ENCODE measurements at places on chromosomes 13 and 19. TPM values are rescaled to one million over a fixed set of nuclear protein-coding genes. Genes with fewer than 3 reads are reported as not detected.

DNA sequence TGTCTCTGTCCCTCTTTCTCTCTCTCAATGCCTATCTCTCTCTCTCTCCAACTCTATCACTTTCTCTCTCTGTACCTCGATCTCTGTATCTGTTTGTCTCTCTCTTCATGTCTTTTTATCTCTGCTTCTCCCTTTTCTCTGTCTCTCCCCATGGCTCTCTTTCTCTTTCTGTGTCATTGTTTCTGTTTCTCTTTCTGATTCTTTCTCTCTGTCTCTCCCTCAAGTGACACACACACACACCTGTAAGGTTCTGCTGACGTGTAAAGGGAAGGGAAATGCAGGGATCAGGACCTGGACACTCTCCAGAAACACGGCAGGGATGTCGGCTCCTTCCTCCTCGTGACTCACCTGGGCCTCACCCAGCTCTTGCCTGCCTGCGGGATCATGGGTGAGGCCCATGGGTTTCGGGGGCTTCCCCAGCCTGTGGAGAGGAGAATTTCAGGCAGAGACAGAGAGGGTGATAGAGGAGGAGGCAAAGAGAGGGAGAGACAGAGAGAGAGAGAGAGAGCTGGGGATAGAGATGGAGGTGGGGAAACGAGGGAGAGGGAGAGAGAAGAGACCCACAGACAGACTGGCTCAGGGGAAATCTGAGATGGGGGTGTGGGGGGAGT is 5.4 kb upstream of the PLAUR start:
- no peak for DNase-seq

DNA sequence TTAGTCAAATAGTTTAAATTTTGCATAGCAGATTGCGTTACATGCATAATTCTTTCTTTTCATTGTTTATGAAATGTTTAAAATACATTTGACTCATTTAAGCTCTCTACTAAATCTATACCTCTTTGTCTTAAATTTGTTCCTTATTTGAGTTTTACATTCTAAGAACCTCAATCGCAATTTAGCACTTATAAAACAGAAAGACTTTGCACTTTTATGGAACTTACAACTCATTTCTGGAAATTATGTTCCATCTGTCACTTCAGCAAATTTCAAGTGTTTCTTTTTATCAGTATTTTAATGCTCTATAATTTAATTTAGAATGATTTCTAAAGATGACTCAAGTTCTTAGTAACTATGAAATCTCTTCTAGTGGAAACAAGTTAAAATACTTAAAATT is 1505.8 kb upstream of the SPRY2 start:
- DNase-seq: no peak

GRCh38 chr19:57946316-57946715 is 1.2 kb downstream of the ZNF256 start:
- no peak for DNase-seq

DNA sequence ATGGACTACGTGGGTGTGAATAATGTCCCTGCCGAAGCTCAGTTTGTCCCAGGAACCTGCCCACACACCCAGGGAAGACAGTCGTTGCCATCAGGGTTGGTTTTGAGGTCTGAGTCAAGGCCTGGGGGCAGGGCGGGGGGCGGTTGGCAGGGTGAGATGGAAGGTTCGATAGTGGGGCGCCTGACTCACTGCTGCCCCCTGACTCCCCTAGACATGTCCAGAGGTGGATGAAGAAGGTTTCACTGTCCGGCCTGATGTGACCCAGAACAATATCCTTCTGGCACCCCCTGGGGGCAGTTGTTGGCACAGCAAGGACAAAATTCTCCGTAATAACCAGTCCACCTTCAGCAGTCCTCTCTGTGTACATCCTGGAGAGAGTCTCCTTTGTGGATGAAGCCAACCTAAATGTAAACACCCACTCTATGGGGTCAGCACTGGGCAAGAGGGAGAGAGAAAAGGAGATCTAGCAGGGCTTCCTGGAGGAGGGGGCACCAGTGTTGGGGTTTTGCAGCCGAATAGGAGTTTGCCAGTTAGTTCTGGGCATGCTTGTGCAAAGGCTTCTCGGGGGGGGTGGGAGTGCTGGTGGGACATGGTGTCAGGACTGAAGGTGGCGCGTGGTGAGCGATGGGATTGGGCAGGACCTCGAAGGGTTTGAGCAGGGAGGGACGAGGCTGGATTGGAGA is 19.6 kb upstream of the B3GNT3 start:
- no peak for DNase-seq

GRCh38 chr13:25227690-25228089 is 55.6 kb upstream of the AMER2 start:
- DNase-seq: no peak

DNA sequence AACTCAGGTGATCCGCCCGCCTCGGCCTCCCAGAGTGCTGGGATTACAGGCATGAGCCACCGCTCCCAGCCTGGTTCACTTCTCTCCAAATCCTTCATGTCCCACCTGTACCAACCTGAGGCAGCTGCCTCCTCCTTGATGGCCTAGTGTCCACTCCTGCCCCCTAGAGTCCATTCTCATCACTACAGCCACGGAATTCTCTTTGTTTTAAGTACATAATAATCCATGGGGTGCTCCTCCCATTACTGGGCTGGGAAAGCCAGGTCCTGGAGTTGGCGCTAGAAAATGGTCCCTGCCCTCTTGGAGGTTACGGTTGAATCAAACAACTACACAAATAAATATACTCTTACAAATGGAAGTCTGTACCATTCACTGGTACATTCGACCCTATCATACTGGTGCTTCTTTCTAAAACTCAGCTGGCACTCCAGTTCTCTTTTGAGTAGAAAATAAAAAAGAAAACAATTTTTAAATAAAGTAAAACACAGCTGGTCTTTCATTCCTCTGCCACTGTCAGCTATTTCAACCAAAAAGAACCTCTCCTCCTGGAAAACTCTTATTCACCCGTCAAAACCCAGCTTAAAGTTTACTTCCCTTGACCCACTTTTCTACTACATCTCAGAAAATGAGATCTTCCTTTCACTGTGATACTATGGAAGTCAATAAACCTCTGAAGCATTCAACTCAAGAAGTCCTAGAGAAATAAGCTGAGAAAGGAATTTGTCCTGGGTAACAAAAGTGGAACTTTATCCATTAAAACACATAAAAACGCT is 22.4 kb upstream of the ARHGEF18 start:
- DNase-seq: no peak

GRCh38 chr13:23744315-23744714 is 144.9 kb downstream of the MIPEP start:
- no peak for DNase-seq

DNA sequence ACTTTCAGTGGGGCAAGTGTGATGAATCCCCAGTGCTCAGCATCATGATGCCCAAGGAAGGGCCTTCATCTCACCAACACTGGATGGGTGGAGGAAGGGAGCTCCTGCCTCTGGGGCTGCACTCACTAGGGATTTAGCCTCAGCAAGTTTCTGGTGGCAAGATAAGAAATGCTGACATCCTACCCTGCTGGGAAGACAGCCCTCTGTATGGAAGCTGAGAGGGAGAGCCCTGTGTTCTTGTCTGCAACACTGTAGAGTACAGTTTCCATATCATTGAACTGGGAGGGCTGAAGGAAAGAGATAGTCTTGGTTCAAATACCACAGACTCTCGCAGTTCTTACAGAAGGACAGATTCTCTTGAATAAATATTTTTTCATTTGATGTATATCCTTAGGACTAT is 7.3 kb upstream of the ZNF460 start:
- DNase-seq: no peak

DNA sequence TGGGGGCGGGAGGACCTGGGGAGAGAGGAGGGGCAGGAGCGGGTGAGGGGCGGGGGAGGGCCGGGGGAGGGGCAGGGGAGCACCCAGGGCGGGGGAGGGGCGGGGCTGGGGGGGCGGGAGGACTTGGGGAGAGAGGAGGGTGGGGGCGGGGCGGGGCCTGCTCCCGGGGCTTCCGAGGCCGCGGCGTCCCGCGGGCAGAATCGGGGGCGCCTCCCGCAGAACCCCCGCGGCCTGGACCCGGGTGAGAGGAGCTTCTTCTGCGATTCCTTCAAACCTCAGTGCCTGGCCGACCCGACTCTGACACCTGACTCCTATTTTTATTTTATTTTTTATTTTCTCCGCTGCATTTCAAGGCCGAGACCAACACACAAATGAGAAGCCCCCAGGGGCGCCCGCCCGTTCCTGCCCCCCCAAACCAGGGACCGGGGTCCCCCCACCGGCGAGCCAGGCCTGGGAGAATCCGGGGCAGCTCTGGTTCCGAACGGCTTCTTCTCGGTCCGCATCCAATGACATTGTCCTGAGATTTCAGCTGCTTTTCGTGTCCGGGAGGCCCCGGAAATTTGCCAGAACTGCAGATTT is 470 bp upstream of the GRTP1 start:
- DNase-seq: peak; percentile 30

GRCh38 chr19:4711211-4711610 is 12.4 kb downstream of the DPP9 start:
- no peak for DNase-seq

- no peak for DNase-seq
These were observed 315.3 kb downstream of the EFNB2 start for GRCh38 chr13:106220211-106220610.

DNA sequence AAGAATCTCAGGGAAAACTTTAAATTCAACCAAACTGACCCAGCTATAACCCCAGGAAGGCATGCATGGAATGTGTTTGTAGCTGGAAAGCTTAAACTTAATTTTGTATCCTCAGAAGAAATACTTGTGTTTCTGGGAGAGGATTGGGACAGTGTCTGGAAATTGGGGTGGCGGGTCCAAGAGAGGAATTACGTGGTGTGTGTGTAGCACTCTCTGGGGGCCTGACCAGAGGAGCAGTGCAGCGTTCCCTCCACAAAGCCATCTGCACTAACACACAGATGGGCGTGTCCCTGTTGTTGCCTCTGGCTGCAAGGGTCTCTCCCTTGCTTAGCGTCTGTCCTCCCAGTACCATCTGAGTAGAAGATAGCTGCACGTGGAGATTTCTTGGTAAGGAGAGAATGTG is 6.4 kb downstream of the GARRE1 start:
- DNase-seq: peak; percentile 27

DNA sequence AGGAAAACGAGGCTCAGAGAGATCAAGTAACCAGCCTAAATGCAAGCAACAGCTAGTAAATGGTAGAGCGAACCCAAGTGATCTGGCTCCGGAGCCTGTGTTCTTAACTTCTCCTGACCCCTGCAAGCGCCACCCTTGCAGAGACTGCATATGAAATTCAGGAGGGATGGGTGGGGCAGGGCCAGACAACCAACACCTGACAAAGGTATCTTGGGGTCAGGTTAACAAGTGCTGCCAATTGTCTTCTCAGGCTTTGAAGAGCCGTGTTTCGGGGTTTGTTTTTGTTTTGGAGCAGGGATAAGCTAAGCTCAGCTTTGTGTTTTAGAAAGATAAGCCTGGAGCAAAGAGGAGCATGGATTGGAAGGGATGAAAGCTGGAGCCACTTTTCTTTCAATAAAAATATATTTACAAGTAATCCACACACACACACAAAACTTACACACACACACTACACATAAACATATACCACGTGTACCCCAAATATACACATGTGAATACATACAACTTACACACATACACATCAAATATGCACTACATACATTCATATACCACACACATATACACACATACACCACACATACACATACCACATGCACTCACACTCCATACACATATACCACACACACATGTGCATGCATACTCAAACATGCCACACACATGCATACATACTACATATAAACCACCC is 722.0 kb downstream of the DIAPH3 start:
- DNase-seq: no peak

DNA sequence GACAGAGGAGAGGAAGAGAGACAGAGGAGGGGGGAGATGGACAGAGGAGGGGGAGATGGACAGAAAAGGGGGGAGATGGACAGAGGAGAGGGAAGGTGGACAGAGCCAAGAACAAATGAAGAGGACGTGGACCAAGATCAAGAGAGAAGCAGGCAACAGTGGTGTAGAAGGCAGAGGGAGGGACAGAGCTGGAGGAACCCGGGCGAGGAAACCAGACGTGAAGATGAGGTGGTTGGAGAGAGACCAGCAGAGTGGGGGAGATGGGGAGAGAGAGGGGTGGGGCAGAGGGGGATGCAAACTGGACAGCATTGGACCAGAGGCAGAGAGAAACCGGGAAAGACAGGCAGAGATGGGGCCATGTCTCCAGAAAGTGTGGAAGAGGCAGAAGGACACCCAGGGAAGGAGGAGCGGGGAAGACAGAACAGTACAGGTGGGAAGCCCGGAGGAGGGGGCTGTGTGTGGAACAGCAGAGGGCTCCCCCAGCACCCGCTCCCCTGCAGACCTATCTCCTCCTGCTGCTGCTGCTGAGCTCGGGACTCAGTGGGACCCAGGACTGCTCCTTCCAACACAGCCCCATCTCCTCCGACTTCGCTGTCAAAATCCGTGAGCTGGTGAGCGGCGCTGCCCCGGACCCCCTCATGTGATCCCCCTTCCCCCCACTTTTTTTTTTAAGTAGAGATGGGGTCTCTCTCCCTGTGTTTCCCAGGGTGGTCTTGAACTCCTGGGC is 1.3 kb downstream of the FLT3LG start:
- DNase-seq: no peak

DNA sequence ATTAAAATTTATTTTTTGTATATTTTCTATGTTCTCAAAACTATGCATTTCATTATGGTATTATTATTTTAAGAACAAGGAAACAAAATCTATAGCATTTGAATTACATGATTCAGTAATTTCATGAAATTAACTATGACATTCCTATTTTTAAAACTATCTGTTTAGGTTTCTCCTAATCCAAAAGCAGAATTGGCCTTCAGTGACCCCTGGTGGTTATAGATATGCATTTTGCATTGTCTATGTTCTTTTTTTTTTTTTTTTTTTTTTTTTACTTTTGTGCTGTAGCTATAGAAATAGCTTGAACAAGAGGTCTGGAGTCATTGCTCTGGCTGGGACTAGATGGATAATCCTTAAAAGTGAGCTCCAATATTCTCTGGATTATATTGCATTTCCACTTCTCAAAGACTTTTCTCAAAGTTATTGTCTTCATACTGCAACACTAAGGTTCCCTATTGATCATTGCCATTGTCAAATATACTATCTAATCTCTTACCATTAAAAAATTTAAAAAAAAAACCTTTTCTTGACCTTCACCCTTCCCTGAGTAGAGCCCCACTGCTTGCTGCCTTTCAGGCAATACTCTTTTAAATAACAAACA is 15.9 kb upstream of the DNAJC3 start:
- DNase-seq: peak; percentile 58

DNA sequence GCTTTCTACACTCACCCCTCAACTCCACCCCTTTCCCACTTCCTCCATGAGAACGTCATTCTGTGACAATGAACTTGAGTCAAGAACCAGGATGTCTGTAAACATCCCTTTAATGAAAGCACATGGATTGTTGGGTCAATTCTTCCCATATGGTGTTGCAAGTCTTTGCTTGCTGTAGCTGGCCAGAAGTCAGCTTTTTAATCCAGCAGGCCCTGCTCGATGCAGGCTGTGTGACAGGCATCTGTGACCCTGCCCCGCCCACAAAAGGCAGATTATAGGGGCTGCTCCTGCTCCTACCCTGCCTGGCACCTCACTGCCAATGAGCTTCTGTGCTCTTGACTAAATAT is 78.0 kb downstream of the STARD13 start:
- peak; percentile 66 for DNase-seq

Gene ZNF616
- 8.4 TPM for polyA plus RNA-seq

Gene ZNF83
- 62.9 TPM for polyA plus RNA-seq

Gene YJU2
- polyA plus RNA-seq: 14.9 TPM

Gene LAIR2
- not detected for polyA plus RNA-seq

Gene DHX34
- 14.1 TPM for polyA plus RNA-seq

Gene CRTC1
- polyA plus RNA-seq: 19.2 TPM

Gene TMPRSS9
- 0.67 TPM for polyA plus RNA-seq

Measured in hindlimb muscle (tissue), 1 donor.